ENCODE measurements at places on chromosomes 2 and 18.
A peak's percentile ranks its signal among the peaks of the same experiment; 100 is the strongest.

DNA sequence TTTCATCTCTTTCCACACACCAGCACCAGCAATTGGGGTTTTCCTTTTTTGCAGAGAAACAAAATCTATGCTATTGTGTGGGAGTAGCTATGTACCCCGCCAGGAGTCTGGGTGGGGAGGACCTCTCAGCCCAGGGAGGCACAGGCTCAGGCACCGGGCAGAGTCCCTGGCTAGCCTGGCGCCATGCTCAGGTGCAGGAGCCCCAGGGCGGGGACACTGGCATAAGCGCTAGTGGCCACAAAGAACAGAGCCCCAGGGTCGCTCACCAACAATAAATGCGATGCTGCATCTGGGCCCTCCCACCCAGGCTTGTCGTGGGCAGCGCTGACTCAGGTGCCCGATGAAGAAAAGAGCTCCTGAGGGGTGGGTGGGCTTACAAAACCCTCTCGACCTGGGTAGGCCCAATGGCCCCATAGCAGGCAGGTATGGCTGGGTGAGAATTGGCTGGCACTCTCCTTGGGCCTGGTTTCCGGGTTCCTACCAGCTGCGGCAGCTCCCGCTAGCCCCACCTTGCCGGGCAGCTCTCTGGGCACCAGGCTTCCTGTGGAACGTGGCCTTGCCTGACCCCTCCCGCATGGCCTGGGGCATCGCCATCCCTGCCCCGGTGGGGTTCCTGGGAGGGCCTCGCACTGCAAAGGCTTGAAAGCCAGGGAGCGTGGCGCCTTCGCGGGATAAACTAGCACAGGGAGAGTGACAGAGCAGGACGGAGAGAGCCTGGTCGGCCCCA is 31.8 kb upstream of the COL6A3 start:
- no peak for DNase-seq

DNA sequence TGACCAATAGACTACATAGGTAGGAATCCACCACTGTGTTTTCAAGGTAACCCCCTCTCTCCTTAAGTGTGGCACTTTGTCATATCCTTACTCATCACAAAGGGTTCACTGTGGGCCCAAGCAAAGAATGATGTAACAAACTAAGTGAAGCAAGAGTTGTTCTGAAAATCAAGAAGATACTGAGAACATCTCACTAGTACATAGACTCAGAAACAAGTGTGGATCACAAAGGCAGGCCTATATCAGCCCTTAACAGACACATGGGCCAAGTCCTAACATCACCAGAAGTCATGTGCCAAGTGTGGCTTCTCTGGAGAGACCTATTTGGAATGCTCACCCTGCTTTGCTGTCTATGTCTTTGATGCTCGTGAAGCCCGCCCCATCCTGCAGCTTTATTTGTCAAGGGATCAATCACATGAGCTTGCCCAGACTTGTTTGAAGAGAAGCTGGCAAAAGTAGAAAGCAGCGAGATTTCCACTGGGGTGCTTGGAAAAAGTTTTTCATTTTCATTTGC is 131.2 kb upstream of the TTC39C start:
- no peak for DNase-seq

DNA sequence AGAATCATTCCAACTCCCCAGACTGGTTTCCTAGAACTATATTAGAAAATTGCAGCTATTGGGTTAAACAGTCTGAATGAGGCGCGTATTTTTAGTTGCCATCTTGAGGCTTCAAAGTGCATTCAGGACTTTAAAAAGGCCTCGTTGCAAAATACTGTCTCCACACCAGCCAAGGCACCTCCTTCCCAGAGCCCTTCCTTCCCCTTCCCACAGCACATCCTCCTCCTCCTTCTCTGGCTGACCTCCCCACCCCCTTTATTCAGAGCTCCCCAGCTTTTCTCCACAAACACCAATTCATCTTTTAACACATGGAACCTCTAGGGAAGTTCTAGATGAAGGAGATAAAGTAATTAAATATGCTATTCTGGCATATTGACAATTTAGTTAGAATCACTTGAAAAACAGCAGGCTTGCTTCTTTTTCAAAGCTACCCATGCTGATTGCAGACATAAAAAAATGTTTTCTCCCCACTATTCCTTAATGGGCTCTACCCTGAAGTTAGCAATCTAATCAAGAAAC is 90.3 kb downstream of the RTP5 start:
- no peak for DNase-seq

DNA sequence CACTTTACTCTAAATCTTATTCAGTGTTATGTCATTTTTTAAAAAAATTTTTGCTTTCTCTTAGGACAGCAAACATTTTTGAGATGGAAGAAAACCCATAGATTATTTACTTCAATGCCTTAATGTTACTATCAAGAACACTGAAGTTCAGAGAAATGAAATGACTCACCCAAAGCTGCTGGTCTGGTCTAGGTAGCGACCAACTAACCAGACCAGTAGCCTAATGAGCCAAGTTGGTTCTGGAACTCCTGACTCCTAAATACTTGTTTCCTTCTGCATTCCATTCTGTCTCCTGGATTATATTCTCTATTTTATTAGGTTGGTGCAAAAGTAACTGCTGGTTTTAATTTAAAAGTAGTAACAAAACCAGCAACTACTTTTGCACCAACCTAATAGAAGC is 35.4 kb downstream of the SLC8A1 start:
- no peak for DNase-seq

DNA sequence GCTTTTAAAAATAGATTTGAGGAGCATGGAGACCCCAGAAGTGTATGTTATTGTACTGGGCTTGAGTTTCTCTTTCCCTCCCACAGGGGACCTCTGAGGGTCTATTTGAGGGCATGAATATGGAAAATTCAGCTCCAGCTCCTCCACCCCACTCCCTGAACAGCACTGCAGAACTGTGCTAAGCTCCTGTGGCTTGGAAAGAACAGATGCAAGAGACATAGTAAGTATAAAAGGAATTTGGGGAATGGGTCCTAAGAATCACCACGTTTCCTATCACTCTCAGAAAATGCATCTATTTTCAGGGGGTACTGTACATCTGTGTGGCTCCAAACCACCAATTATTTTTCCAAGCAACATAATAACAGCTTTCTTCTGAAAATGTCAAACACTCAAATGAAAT is 416.1 kb downstream of the ZNF521 start:
- DNase-seq: no peak

GRCh38 chr2:56049233-56049845 is 125.8 kb upstream of the EFEMP1 start:
- DNase-seq: no peak

GRCh38 chr2:196200557-196200956 is 29.2 kb upstream of the STK17B start:
- DNase-seq: no peak

GRCh38 chr2:236967499-236967783 is 118.2 kb upstream of the COPS8 start:
- DNase-seq: no peak

DNA sequence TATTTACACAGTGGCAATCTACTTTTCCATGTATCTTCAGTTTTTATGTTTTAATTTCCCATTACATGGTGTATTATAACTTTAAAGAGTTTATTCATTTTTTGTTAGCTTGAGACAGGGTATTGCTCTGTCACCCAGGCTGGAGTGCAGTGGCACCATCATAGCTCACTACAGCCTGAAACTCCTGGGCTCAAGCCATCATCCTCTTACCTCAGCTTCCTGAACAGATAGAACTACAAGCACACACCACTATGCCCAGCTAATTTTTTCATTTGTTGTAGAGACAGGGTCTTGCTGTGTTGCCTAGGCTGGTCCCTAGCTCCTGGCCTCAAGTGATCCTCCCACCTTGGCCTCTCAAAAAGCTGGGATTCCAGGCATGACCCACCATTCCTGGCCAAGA is 66.8 kb downstream of the COA5 start:
- DNase-seq: no peak

DNA sequence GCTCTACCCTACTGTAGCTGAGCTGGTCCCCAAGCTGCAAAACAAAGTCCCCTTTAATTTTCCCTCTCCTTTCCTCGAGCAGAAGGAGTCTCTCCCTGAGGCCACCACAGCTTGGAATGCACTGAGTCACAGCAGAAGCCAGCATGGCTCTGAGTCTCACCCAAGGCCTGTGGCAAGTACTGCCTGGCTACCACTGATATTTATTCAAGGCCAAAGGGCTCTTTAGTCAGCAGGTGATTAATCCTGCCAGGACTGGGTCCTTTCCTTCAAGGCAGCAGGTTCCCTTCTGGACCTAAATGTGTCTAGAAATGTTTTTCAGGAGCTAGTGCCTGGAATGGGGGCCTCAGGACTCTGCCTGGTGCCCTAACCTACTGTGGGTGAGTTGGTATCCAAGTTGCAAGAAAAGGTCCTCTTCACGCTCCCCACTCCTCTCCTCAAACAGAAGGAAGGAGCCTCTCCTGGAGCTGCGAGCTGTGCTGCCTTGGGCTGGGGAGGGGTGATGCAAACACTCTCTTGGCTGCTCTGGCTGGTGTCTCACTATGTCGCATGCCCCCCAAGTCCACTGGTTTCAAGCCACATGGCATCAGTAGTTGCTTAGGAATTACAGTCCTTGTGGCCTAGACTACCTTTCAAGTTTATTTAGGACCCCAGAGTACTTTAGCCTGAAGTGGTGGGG is 53.4 kb downstream of the CD28 start:
- no peak for DNase-seq

DNA sequence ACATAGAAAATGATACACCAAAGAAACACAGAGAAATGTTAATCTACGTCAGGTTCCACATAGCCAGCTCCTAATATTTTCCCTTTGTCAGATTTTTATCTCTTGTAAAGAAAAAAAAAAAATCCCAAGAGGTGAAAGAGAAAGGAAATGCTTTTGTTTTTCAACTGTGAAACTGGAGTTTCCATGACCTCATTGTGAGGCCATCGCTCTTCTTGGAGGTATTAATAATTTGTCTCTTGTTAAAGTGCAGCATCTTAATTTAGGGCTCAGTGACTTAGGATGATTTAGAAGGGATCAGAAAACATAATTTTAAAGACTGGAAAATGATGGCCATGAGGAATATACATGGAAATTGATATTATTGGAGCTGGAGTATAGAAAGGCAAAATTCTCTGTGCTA is 21.7 kb downstream of the ARHGAP28 start:
- no peak for DNase-seq

DNA sequence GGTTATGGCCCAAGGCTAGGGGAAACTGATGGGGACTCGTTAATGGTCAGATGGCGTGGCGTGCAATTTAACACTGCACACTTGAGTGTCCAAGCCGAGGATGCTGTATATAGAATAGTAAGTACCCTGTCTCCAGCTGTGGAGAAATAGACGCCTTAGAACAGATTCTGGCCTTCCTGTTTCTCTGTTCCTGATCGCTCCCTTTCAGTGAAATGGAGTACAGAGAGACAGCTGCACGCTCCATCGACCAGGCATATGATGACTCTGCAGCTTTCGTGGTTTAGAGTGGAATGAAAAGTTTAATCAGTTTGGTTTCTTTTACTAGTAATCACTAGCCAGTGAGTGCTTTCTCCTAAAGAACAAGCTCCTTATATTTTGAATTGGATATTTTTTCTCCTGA is 213.4 kb downstream of the NEDD4L start:
- no peak for DNase-seq

- DNase-seq: no peak
Measured at GRCh38 chr2:57842531-57842930, 204.1 kb upstream of the VRK2 start.

DNA sequence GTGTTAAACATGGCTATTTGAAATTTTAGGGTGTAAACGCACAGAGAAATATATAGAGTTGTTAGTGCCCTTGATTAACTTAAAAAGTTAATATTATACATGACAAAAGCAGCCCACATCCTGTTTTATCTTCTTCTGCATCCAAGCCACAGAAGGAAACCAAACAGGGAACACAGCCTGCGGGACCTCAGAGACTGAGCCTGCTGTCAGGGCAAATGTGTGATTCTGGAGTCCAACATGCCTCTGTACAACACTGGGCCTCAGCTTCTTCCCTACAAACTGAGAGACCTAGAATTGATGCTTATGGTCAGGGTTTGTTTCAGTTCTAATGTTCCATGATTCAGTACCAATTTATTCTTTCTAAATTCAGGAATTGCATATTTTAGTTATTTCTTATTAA is 404.7 kb downstream of the FBXO15 start:
- peak; percentile 23 for DNase-seq

DNA sequence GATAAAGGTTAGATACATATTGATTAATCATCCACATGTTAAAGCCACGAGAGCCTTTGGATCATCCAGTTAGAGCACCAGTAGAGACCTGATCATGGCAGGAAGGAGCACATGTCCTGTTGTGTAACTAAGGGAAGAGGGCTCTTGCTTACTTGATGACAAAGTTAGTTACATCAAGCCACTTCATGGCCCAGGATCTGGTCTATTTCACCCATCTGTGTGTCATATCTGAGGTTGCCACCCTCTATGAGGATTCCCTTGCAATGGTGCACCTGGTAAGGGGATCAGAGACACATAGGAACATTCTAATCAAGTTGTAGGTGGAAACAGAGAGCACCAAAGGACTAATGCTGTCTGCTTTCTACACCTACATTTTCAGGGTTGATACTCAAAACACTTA is 6.7 kb downstream of the ANKAR start:
- no peak for DNase-seq

DNA sequence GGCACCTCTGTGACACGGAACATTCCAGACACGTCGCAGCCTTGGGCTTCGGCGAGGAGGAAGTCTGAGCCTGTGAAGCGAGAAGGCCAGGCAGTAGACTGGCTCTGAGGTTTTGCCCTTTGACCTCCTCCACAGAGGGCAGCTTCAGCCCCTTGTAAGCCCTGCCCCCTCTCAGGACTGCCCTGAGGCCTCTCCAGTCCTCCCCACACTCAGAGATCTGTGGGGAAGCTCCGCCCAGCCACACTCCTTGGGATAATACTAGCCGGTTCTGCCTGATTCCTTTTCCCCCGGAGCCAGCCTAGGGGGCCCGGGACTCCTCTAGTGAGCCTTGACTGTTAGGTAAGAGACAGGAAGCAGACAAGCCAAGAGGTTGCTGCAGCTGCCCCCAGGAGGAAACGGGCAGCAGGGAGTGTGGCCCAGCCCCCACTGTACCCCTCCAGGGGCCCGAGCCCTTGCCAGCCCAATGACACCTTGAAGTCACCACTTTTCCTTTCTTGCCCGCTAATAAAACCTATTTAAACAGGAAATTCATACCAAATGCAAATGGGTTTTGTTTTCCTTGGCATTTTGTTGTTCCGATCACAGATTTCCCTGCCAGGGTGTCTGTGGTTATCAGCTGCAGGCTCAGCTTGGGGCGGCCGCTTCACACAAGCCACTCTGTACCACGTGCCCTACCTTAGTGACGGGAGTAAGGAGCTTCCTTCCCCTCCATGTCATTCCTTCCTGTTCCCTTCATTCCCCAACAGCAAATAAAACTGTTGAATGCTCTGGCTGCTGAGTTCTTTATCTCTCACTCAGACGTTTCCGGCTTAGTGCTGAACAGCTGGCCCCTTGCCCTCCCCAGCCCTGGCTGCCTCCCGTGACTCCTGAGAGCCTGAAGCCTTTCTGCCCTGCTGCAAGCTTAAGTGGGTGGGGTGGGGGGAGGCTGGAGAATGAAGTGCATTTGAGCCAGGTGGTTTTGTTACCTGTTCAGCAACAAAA is 124.7 kb downstream of the CABLES1 start:
- DNase-seq: peak; percentile 72

- no peak for DNase-seq
Measured at GRCh38 chr2:199064201-199064600, 393.5 kb downstream of the SATB2 start.

- no peak for DNase-seq
Measured at GRCh38 chr2:43441195-43441594, 154.6 kb downstream of the THADA start.

GRCh38 chr18:9354256-9354655 is 19.7 kb downstream of the TWSG1 start:
- no peak for DNase-seq

All from KG1 (cell line).